ENCODE measurements at places on chromosomes 7 and 10. TPM values are rescaled to one million over a fixed set of nuclear protein-coding genes. Genes with fewer than 3 reads are reported as not detected.

DNA sequence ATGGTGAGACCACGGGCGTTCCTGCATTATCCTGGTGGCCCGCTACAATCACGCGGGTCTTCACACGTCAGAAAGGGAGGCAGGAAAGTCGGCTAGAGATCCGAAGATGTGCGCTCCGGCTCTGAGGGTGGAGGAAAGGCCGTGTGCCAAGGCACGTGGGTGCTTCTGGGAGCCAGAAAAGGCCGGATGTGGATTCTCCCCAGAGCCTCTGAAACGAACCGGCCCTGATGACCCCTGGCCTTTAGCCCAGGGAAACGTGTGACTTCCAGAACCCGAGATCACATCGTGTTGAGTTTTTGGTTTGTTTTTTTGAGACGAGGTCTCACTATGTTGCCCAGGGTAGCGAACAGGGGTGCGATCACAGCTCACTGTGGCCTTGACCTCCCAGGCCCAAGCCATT, 244.2 kb downstream of the ELFN1 start:
- DNase-seq: no peak
- H3K36me3 ChIP-seq: peaks cover 3% of the 10 kb centered on the region
- peaks cover 17% of the 10 kb centered on the region for H3K4me1 ChIP-seq

DNA sequence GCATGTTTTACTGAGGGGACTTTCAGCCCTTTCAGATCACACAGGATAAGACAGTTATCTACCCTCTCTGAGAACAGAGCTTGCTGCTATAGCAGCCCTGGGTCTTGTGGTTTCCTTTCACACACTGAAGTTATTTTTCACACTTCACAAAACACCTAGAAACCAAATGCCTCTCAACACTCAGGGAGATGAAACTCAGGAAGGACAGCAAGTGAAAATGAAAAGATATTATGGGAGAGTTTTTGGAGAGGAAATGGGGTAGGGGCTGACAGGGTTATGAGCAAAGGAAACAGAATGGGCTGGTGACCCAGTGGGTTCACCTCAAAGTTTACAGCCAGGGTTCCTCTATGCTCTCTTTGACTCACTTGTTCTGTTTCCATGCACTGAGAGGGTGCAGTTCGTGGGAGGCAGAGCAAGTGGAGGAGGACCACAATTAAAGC, 17.0 kb upstream of the GIMAP2 start:
- H3K4me3 ChIP-seq: peak overlapping the region; percentile 62
- H3K27ac ChIP-seq: peak overlapping the region; percentile 97
- peaks cover 72% of the 10 kb centered on the region for H3K36me3 ChIP-seq
- H3K4me1 ChIP-seq: peaks cover 86% of the 10 kb centered on the region

- no peak for DNase-seq
- H3K4me3 ChIP-seq: no peak overlapping the region
- no peaks in the 10 kb centered on the region for H3K27me3 ChIP-seq
- peaks cover 12% of the 10 kb centered on the region for H3K36me3 ChIP-seq
- no peak overlapping the region for H3K27ac ChIP-seq
- peaks cover 6% of the 10 kb centered on the region for H3K4me1 ChIP-seq
Observed at GRCh38 chr10:59839576-59839975, 66.8 kb downstream of the CCDC6 start.

GRCh38 chr10:6061056-6061455, 1.1 kb downstream of the IL2RA start:
- H3K27me3 ChIP-seq: no peaks in the 10 kb centered on the region
- H3K27ac ChIP-seq: peak overlapping the region; percentile 92
- H3K4me1 ChIP-seq: peaks cover 74% of the 10 kb centered on the region

RGR gene
- total RNA-seq: not detected

MMD2 gene
- total RNA-seq: not detected

WNT2 gene
- total RNA-seq: not detected

DNA sequence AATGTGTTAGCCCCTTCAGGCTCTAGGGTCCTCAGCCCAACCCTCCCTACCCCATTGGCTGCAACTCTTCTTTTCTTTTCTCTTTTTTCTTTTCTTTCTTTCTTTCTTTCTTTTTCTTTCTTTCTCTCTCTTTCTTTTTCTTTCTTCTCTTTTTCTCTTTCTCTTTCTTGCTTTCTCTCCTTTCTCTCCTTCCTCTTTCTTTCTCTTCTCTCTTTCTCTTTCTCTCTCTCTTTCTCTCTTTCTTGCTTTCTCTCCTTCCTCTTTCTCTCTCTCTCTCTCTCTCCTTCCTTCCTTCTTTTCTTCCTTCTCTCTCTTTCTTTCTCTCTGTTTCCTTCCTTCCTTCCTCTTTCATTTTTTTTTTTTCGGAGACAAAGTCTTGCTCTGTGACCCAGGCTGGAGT, 458.9 kb downstream of the TYW1 start:
- H3K4me1 ChIP-seq: no peaks in the 10 kb centered on the region
- no peak for DNase-seq
- H3K4me3 ChIP-seq: no peak overlapping the region

CDHR3 gene
- 2.7 TPM for total RNA-seq

SPDYE11 gene
- total RNA-seq: not detected

- no peaks in the 10 kb centered on the region for H3K27me3 ChIP-seq
- peaks cover 11% of the 10 kb centered on the region for H3K36me3 ChIP-seq
- H3K27ac ChIP-seq: peak overlapping the region; percentile 50
- DNase-seq: no peak
- peaks cover 25% of the 10 kb centered on the region for H3K4me1 ChIP-seq
Observed at GRCh38 chr7:1024876-1025742, 19.2 kb upstream of the GPR146 start.

DNA sequence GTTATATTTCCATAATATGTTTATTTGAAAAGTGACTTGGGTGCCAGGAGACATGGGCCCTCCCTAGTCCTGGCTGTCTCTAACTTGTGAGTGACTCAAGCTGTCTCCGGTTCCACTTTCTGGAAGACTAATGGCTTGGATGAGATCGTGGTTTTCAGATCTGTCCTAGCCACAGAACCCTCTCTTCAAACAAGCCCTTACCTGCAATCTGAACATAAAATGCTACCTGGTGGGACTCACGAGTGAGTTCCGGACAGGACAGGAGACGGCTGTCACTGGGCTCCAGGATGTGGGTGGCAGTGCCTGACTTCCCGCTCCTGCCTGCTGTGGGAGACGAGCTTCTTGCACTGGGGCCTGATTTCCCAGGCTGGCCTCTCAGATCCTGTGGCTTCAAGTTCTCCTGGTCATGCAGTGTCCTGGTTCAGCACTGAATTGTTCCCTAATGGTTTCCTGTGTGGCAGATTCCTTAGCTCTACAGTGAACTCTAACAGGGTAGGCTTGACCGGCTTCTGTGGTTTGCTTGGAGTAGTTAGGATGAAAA, 26.0 kb upstream of the PFKFB3 start:
- no peaks in the 10 kb centered on the region for H3K27me3 ChIP-seq
- H3K27ac ChIP-seq: peak overlapping the region; percentile 78
- no peak overlapping the region for H3K4me3 ChIP-seq
- H3K36me3 ChIP-seq: peaks cover 24% of the 10 kb centered on the region
- DNase-seq: no peak
